CD4-positive, alpha-beta T cell treated with Interleukin-1 beta for 1 hour (primary cell): ENCODE measurements at places on chromosomes 2 and 18.

- DNase-seq, result no peak
These were observed 1611.1 kb upstream of the ZEB2 start for GRCh38 chr2:146131048-146131447.

DNA sequence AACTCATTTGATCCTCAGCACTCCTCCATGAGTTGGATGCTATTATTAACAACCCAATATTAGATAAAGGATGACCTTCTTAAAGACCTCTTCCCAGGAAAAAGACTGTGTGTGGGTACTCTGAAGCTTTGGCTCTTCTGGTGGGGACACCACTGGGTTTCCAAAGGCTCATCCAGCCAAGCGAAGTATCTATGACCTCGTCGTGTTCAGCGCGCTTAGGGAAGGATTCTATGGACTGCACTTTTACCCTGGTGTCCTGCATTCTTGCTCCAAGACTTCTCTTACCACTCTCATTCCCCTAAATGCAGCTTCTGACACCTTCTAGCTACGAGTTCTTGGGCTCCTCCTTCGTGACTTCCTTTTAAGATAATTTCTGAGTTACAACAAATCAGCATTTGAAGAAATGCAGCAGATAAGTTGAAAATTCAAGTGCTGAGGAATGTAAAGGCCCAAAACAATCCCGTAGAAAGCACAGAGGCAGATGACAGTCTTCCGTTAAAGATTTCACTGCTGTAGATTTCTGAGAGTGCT, 673 bp upstream of the HNMT start:
- no peak for DNase-seq

DNA sequence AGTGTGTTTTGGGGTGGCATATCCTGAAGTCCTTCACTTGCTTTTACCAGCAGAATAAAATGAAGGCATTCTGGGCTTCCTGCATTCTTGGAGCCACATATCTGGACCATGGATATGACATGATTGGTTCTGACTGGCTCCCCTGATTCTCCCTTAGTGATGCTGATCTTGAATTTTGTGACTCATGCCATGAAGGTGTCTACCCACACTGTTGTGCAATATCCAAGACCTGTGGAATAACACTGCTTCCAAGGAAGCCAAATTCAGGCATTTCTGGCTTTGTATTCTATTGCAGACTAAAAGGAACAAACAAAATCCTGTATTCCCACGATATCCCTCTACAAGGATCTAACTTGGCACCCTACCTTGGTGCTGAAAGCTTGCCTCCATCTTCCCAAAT, 125.8 kb downstream of the LYPD6B start:
- DNase-seq, result no peak

DNA sequence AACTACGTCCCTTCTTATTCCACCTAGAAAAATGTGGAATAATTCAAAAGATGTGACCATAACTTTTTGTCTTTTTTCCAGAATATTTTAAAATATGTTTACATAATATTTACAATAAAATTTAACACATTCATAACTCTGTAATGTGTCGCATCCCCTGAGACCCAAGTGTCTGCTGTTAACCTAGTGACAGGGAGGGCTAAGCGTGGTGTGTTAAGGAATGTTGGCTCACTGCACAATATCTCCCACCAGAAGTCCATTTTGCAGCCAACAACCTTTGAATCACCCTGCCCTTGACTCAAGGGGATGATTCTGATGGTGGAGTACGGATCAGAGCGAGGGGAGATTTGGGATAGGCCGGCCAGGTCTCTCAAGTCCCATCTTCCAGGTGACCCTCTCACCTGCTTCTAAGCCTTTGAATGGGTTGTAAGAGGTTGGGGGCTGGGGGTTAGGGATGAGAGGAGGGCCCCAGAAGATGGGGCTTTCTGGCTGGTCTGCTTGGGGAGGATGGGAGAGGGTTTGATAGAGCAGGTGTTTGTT, 43.3 kb downstream of the SERTAD2 start:
- DNase-seq, result no peak

GRCh38 chr2:28662468-28663181, 89.0 kb upstream of the PPP1CB start:
- DNase-seq, result no peak

GRCh38 chr2:171056307-171056706, 104.4 kb downstream of the TLK1 start:
- no peak for DNase-seq

GRCh38 chr18:59799383-59800015, 100.3 kb upstream of the PMAIP1 start:
- no peak for DNase-seq

GRCh38 chr18:7322817-7323485, 92.1 kb downstream of the LRRC30 start:
- DNase-seq, result no peak

DNA sequence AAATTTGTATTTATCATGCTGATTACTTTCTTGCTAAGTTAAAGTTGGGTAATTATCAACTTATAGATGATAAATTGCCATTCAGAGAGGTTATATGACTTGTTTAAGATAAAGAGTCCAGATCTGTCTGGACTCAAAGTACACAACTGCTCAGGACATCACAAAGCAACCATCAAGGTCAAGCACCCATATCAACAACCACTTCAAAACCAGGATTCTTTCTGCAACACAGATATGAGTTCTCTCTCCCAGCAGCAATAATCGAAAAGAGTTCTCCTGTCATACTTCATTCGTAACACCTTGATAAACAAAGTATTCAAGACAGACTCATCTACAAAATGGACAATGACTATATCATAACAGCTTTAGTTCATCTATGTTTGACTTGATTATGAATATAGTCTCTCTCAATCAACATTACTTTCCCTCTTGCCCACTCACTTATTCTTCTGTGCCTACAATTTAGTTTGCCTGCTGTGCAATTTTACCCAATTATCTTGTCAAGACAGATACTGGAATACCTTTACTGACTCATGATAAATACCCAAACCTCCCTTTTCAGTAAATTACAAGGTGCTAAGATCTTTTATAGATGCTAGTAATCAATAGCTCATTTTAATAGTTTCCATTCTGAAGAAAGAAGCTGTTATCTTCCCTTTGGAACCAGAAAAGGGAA, 281.8 kb downstream of the NBAS start:
- DNase-seq, result no peak
